ENCODE measurements at places on chromosomes 5 and 9. TPM values are rescaled to one million over a fixed set of nuclear protein-coding genes. Genes with fewer than 3 reads are reported as not detected.

GRCh38 chr9:87180841-87181240, 233.5 kb upstream of the GAS1 start:
- H3K27me3 ChIP-seq, result no peaks in the 10 kb centered on the region
- H3K27ac ChIP-seq, result no peak overlapping the region
- peaks cover 9% of the 10 kb centered on the region for H3K4me1 ChIP-seq
- DNase-seq, result no peak

PCDHB4 gene
- not detected for total RNA-seq

DNA sequence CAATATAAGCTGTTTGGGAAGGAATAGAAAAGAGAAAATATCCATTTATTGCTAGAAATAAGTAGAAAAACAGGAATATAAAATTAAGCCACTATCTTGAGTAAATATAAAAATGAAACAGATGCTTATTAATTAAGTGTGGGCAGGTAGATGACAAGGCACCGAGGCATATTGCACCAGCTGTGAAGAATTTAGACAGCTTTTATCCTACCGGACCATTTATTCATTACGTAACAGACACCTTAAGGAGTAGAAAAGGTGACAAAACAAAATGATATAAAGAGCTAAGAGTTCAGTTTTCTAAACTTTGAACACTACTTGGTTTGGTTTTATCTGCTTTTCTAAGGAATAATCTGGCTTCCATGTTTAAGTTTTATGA, 404.1 kb downstream of the PTPRD start:
- H3K36me3 ChIP-seq, result no peaks in the 10 kb centered on the region
- no peaks in the 10 kb centered on the region for H3K27me3 ChIP-seq
- H3K4me3 ChIP-seq, result no peak overlapping the region
- H3K27ac ChIP-seq, result no peak overlapping the region

ZNF618 gene
- 8.2 TPM for total RNA-seq

ECM2 gene
- 0.36 TPM for total RNA-seq

DNA sequence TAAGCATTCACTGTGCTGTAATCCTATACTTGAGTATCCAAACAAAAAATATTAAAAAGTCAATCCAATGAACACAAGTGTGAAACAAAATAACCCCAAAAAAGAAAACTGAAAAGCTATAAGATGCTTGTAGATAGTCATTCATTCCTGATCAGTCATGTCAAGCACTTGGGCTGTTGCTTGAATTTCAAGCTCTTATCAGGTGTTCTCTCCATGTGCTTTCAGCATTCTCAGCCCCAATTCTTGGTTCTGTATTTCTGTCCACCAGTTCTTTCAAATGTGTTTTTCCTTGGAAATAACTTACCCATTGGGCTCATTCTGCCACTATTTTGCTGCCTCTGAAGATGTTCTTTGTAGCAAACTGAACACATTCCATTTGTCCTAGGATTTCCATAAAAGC, 4.7 kb downstream of the ZFAND5 start:
- H3K27me3 ChIP-seq, result no peaks in the 10 kb centered on the region
- H3K4me1 ChIP-seq, result peaks cover 15% of the 10 kb centered on the region
- DNase-seq, result no peak

CXCL14 gene
- total RNA-seq, result under 0.01 TPM

GPR150 gene
- total RNA-seq, result under 0.01 TPM

GRCh38 chr9:134205672-134206310, 41.4 kb upstream of the RNU6ATAC start:
- no peak overlapping the region for H3K27ac ChIP-seq
- no peak overlapping the region for H3K4me3 ChIP-seq
- H3K36me3 ChIP-seq, result no peaks in the 10 kb centered on the region
- H3K27me3 ChIP-seq, result peaks cover 9% of the 10 kb centered on the region
- peaks cover 2% of the 10 kb centered on the region for H3K4me1 ChIP-seq

DNA sequence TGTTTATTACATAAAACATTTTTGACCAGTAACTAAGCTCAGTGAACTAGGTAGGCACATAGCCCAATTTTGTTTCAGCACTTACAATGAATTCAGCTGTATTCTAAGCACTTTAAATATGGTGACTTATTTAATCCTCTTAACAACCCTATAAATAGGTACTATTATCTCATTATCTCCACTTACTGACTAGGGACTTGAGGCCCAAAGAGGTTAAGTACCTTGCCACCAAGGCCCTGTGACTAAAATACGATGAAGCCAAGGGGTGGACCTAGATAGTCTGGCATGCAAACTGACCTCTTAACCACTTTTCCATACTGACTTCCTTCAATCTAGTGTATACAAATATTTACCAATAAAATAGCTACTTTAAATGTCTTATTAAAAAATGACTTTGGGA, 266.4 kb downstream of the ZNF608 start:
- H3K27me3 ChIP-seq, result no peaks in the 10 kb centered on the region
- H3K4me3 ChIP-seq, result no peak overlapping the region
- DNase-seq, result no peak
- H3K27ac ChIP-seq, result no peak overlapping the region
- H3K4me1 ChIP-seq, result peaks cover 2% of the 10 kb centered on the region

MCTP1 gene
- not detected for total RNA-seq

DNA sequence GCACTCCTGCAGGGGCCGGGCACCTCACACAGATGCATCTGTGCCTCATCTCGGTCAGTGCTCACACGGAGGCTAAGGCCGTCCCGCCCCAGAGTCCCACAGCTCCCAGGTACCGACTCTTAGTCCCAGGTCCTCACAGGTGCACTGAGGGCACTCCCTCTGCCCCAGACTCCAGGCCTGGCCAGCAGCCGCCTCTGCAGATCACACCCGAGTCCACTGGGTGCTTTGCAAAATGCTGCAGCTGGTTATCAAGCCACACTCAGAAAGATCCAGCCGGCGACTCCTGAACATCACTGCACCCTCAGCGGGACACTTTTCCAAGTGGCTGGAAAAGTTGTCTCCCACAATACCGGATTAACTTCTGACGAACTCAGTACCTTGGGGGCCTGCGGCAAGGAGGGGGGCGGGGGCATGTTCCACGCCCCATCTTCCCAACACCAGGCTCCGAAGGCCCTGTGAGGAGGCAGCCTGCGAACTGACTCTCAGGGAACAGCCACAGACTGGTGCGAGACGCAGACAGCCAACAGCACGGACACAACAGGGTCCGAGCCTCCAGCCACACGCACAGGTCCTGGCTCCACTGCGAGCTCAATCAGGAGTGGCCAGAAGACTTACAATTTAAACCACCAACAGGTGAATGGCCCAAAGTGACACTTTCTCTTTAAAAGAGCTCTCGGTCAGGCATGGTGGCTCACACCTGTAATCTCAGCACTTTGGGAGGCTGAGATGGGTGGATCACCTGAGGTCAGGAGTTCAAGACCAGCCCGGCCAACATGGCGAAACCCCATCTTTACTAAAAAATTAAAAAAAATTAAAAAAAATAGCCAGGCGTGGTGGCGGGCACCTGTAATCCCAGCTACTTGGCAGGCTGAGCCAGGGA, 4.0 kb downstream of the BRD3 start:
- no peak overlapping the region for H3K4me3 ChIP-seq
- H3K36me3 ChIP-seq, result no peaks in the 10 kb centered on the region
- peaks cover 9% of the 10 kb centered on the region for H3K4me1 ChIP-seq
- H3K27me3 ChIP-seq, result no peaks in the 10 kb centered on the region
- H3K27ac ChIP-seq, result no peak overlapping the region
- no peak for DNase-seq

DNA sequence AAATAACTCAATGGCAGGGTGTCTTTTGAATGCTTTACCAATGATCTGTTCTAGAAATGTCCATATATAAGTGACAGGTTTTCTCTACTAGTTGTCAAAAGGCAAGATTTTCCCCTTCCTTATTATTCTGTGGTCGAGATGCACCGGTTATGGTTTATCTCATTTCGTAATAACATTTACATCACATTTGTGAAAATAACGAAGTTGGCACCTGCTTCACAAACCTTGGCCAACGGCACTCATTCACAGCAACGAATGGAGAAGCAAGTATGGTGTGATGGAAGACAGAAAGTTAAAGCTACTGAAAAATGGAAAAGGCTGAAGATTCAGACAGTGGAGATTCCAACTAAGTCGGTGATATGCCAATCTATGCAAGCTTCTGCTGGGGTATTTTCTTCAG, 235.8 kb downstream of the KCTD16 start:
- DNase-seq, result no peak
- H3K27ac ChIP-seq, result no peak overlapping the region
- no peaks in the 10 kb centered on the region for H3K27me3 ChIP-seq
- no peak overlapping the region for H3K4me3 ChIP-seq
- no peaks in the 10 kb centered on the region for H3K36me3 ChIP-seq

TXNDC8 gene
- not detected for total RNA-seq

- H3K4me1 ChIP-seq, result no peaks in the 10 kb centered on the region
- no peaks in the 10 kb centered on the region for H3K36me3 ChIP-seq
- peak; percentile 86 for DNase-seq
- H3K4me3 ChIP-seq, result no peak overlapping the region
- H3K27me3 ChIP-seq, result no peaks in the 10 kb centered on the region
- H3K27ac ChIP-seq, result no peak overlapping the region
Measured at GRCh38 chr5:136811551-136811950, 446.2 kb upstream of the TRPC7 start.

C9orf78 gene
- 57.5 TPM for total RNA-seq

DNA sequence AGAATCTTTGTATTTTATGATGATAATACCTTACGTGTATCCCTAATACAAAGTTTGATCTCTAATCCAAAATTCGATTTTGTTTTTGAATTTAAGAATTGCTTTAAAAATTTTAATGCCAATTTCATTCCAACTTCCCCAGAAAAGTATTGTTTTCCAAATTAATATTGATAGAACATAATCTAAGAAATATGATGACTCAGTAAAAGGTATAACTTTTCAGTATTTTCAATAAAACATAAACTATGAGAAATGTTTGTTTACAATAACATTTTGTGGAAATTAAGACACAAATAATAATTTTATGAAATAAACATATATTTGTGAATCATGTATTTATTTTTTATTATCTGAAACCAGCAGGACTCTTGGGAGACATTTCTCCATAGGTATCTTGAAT, 931.6 kb downstream of the EFNA5 start:
- H3K36me3 ChIP-seq, result no peaks in the 10 kb centered on the region
- no peaks in the 10 kb centered on the region for H3K4me1 ChIP-seq
- no peak overlapping the region for H3K27ac ChIP-seq
- H3K27me3 ChIP-seq, result no peaks in the 10 kb centered on the region
- DNase-seq, result no peak

DNA sequence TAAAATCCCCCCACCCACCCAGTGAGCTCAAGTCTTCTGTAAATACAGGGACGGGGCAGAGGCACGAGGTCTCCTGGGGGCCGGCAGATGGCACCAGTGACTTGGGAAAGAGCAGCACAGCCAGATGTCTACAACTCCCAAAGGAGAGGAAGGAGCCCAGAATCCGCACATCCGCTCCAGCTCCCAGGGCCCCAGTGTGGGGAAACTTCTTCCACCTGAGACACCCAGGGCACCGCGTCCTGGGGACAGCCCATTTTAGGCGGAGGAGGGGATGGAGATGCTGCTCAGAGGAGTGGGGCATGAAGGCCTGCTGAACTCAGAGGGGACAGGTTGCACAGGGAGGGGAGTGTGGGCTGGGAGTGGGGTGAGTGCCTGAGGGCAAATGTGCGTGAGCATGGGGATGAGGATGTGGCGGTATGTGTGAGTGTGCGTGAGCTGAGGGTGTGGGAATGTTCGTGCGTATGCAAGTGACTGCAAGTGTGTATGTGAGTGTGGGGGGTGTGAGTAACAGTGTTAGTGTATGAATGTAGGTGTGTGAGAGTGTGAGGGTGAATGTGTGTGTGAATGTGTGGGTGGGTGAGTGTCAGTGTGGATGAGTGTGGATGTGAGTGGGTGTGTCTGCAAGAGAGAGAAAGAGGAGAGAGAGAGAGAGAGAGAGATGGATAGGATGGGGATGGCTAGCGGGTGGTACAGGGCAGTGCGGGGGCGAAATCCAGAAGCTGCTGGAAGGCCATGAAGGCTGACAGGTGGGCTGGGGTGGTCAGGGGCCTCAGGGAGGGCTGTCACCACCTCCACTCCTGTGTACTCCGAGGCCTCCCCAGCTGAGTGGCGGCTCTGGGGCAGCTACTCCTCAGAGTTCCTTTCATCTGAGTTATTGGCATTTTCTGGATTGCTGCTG, 63.5 kb downstream of the DUSP1 start:
- H3K27ac ChIP-seq, result no peak overlapping the region
- DNase-seq, result peak; percentile 76
- no peaks in the 10 kb centered on the region for H3K36me3 ChIP-seq
- peaks cover 4% of the 10 kb centered on the region for H3K4me1 ChIP-seq
- H3K27me3 ChIP-seq, result peaks cover 10% of the 10 kb centered on the region

STK32A gene
- under 0.01 TPM for total RNA-seq

HRH2 gene
- not detected for total RNA-seq

GRCh38 chr5:147558826-147559225, 49.0 kb upstream of the DPYSL3 start:
- peak; percentile 81 for DNase-seq
- no peaks in the 10 kb centered on the region for H3K36me3 ChIP-seq
- peaks cover 2% of the 10 kb centered on the region for H3K27me3 ChIP-seq
- H3K4me1 ChIP-seq, result no peaks in the 10 kb centered on the region
- no peak overlapping the region for H3K4me3 ChIP-seq

DNA sequence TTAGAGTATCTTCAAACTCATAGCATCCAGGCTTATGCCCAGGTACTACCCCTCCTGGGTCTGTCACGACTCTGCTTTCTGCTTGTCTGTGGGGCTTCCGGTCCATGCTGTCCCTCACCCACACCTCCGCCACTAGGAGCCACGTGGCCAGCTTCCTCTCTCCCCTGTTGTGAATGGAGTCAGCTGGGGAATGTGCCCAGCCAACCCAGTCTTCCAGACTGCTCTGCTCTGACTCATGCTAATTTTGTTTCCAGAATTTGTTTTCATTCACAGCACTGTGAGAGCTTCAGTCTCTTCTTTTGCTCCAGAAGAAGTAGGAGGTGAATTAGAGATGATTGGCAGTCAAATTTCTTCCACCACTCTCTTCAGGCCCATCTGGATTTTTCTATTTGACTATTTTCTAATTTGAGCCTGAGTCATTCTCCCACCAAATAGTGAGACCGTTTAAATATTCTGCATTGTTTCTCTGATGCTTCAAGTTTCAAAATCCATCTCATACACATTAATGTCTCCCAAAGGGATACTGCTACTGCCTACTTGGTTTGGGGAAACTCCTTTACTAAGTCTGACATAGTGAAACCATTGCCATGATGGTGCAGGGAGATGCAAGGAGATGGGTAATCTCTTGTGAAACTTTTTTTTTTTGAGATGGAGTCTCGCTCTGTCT, 424.1 kb upstream of the KIF2A start:
- H3K27me3 ChIP-seq, result no peaks in the 10 kb centered on the region
- H3K4me3 ChIP-seq, result no peak overlapping the region
- H3K27ac ChIP-seq, result no peak overlapping the region
- H3K36me3 ChIP-seq, result no peaks in the 10 kb centered on the region
- H3K4me1 ChIP-seq, result no peaks in the 10 kb centered on the region

- H3K27me3 ChIP-seq, result peaks cover 28% of the 10 kb centered on the region
- no peaks in the 10 kb centered on the region for H3K36me3 ChIP-seq
- no peaks in the 10 kb centered on the region for H3K4me1 ChIP-seq
- H3K4me3 ChIP-seq, result no peak overlapping the region
- DNase-seq, result no peak
Measured at GRCh38 chr5:1298067-1298551, 3.2 kb upstream of the TERT start.

All from IMR-90 (cell line).